ENCODE measurements at places on chromosomes 6 and 20.

GRCh38 chr6:29924731-29925130, 17.6 kb upstream of the HLA-A start:
- DNase-seq, result no peak

DNA sequence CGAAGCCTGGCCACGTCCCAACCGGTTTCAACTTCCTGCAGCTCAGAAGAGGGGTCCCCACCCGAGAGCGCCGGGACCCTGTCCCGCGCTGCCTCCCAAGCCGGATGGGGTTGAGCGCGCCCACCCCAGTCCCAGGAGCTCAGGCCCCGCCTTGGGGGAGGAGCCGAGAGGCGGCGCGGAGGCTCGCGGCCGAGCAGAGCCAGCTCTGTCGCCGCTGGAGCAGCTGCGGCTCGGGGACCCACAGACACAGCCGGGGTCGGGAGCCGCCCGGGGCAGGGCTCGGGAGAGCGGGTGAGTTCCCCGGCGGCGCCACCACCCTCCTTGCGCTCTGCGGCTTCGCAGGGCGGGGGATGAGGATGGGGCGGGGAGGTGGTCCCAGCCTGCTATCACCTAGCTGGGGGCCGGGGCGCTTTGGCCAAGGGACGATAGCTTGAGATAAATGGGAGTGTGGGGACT, at the start of gene PPP1R16B:
Gene PPP1R16B (plus strand): TSS at position 196 of the 456 bp plus-strand sequence. CDS start 30,229 bp downstream, outside the sequence.
- no peak for DNase-seq

GRCh38 chr6:97423190-97423589, 140.2 kb upstream of the MMS22L start:
- DNase-seq, result no peak

- DNase-seq, result no peak
Observed at GRCh38 chr6:24080711-24081110, 45.3 kb upstream of the NRSN1 start.

GRCh38 chr6:19824058-19824807, 12.9 kb upstream of the ID4 start:
- no peak for DNase-seq

- no peak for DNase-seq
Observed at GRCh38 chr6:130293800-130294199, 71.0 kb upstream of the SAMD3 start.

GRCh38 chr20:7371518-7372163, 568.6 kb downstream of the HAO1 start:
- no peak for DNase-seq

GRCh38 chr6:123564361-123564760, 72.4 kb downstream of the TRDN start:
- no peak for DNase-seq
